CD4-positive, alpha-beta T cell treated with Interleukin-6 at 100 ng/mL for 8 hours (primary cell): ENCODE measurements at places on chromosomes 5 and 9.

GRCh38 chr9:88706193-88707113, 171.5 kb downstream of the NXNL2 start:
- DNase-seq, result no peak

DNA sequence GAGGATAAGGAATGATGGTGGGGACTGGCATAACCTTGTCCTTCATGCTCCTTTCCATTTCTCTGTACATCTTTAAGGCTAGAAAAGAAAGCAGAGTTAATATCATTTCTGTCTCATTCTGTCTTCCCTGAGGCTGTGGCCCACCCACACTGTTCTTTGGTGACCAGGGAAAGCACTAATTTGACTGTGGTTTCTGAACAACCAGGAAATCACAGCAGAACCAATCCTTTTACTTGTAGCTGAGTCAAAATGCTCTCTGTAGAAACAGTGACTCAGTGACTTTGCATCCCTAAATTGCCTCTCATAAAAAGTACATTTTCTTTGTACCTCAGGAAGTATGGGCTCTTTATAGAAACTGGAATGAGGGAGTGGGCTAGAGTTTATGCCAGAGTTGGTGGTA, 28.1 kb downstream of the IL33 start:
- DNase-seq, result no peak

DNA sequence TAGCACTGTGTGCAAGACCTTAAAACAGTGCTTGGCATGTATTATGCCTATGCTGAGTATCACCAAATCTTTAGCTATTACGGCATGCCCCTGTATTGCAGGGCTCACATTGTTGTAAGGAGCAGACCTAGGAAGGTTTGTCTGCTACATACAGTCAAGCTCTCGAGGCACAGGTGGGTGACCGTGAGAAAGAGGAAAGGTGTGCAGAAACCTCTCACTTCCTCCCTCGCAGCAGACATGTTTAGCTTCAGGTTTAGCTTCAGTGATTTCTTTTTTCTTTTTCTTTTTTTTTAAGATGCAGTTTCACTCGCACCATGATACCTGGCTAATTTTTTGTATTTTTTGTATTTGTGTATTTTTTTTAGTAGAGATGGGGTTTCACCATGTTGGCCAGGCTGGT, 275.8 kb upstream of the RIOK2 start:
- no peak for DNase-seq

- no peak for DNase-seq
Observed at GRCh38 chr5:134255418-134256150, 29.7 kb upstream of the PPP2CA start.

DNA sequence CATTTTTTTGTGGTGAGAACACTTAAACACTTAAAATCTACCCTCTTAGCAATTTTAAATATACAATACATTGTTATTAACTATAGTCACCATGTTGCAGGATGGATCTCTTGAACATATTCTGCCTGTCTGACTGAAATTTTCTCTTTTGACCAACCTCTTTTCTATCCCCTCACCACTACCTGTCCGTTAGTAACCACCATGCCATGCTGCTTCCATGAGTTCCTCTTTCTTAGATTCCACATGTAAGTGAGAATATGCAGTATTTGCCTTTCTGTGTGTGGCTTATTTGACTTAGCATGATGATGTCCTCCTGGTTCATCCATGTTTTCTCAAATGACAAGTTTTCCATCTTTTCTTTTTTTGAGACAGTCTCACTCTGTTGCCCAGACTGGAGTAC, 48.5 kb upstream of the NAA35 start:
- DNase-seq, result no peak

DNA sequence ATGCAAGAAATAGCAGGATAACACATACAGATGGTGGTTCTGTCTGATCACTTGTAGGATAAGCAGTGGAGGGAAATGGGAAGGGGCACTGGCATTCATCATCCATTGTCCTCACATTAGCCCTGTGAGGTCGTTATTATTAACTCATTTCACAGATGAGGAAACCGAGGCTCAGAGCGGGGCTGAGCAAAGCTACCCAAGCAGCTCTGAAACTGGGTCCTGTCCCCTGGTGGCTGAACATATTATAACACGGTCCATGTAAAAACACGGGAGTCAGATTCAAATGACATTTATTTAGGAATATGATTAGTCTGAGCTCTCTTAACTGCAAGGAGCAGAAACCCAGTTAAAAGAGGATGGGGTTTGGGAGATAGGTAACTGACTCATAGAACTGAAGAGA, 43.1 kb downstream of the HRH2 start:
- DNase-seq, result no peak

GRCh38 chr5:109691996-109692395, 2.3 kb downstream of the MAN2A1 start:
- DNase-seq, result no peak

DNA sequence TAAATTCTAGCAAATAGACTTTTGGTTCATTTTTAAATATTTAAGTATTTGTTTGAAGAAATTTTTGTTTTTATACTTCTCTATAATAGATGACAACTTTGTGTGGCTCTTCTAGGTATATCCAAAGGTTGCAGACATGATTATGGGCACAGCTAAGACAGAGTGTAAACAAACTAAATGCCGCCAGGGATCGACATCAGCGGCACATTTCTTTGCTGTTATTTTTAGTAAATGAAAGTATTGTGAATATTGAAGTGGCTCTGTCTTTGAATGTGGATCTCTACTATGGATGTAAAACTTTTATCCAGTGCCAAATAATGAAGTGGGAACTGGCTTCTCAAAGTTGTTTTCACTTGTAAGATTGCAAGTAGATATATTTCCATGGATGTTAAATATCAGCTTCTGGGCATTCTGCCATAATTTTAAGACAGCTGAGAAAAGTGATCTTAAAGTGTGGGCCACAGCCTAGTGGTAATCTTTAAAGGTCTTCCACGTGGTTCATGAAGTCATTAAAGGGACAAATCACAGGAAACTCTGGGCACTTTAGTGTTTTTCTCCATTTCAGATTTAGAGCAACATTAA, 589.9 kb downstream of the ZNF608 start:
- DNase-seq, result no peak

- no peak for DNase-seq
Observed at GRCh38 chr9:136705564-136705963, 6.8 kb upstream of the DIPK1B start.

- no peak for DNase-seq
Observed at GRCh38 chr9:138024131-138024530, 146.5 kb downstream of the CACNA1B start.

- no peak for DNase-seq
Observed at GRCh38 chr9:136815422-136815782, 7.7 kb downstream of the RABL6 start.

GRCh38 chr9:84860249-84861115, 191.0 kb downstream of the NTRK2 start:
- no peak for DNase-seq

GRCh38 chr5:178392386-178392785, 159.8 kb upstream of the PHYKPL start:
- no peak for DNase-seq

GRCh38 chr9:136622538-136622948, 40.2 kb upstream of the EGFL7 start:
- no peak for DNase-seq

- DNase-seq, result no peak
Observed at GRCh38 chr5:59186623-59187022, 603.7 kb downstream of the RAB3C start.

DNA sequence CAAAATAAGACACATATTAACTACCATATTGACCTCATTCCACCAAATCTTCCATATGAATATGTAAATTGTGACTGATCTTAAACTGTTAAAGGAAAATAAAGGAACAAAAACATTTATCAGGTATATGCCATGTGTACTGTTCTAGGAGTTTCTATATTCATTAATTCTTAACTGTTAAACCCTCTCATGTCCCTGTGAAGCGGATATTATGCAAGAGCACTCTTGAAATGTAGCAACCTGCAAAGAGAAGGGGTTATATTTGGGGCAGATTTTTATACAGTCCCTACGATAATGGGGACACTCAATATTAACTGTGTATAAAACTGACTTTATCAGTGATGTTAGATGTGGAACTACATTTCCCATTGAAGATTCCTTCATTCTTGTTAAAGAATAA, 184.9 kb upstream of the OR13F1 start:
- no peak for DNase-seq
